Stimulated activated CD4-positive, alpha-beta T cell treated with anti-CD3 and anti-CD28 coated beads, Interleukin-4, amount 100 ng/mL, for 24 hours (primary cell): ENCODE measurements at places on chromosomes 3 and 15.

GRCh38 chr3:169112153-169112892 is 551.2 kb downstream of the MECOM start:
- no peak for DNase-seq

DNA sequence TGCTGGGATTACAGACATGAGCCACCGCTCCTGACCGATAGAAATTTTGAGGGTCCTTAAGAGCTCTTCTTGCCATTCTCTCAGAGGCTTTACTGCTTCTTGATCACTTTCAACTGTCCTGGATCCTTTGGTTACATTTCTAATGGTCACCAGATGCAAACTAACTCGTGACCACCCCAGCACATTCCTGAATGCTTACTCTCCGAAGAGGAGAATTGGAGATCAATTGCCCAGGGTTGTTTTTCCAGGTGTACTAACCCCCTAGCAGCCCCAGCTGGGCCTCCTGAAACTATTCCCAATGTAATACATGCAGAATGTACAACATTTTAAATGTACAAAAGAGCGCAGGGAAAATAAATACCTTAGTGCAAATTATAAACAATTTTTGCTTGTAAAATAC is 65.1 kb upstream of the TBL1XR1 start:
- no peak for DNase-seq

DNA sequence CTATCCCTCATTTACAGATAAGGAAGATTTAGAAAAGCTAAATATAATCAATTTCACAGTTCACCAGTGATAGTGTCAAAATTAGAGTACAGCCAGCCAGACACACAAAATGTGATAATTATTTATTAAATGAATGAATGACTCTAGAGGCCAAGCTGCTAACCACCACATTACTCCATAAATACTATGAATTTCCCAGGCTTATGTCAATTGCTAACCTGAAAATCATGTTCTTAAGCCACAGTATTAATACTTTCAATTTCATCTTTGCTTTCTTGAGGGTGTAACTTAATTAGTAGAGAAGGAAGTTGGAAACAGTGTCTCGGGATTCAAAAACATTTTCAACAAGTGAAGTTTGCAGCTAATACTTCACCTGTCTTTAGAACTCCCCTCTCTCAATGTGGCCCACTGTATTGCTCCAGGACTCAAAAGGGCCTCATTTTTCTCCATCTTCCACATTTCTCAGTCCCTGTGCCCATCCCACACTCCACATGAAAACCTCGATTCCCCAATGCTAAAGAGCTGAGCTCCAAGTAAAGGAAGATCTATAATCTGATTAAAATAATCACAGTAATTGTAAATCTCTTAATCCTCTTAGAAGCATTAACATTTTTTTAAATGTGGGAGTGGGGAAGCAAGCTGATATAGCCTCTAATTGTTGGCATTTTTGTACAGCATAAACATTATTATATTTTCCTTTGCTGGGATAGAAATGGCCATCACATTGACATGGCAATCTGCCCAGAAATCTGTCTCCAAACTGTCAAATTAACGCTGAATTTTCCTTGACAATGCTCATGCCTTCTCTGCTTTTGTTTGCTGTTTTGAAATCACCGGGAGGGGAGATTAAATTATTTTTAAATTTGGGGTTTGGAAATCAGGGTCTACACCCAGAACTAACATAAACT is 765.1 kb downstream of the ROBO1 start:
- no peak for DNase-seq

DNA sequence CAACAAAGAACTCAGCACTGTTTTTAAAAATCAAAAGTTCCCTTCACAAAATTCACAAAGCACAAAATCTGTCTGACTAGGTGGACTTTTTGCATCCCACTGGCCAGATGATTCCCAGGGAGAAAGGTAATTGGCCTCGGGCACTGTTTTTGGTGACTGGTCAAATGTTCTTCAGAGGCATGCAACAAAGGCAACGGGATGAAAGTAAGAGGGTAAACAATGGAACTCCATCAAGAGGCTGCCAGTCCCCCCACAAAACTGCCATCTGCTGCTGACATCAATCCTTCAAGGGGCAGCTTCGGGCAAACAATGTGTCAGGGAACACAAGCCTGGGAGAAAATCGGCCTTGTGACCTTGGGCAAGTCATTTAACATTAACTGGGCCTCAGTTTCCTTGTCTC is 3.3 kb downstream of the SRGAP3 start:
- DNase-seq: no peak

GRCh38 chr3:37544869-37545352 is 316.8 kb upstream of the CTDSPL start:
- DNase-seq: no peak

GRCh38 chr3:194381460-194381875 is 11.9 kb upstream of the LRRC15 start:
- DNase-seq: no peak

DNA sequence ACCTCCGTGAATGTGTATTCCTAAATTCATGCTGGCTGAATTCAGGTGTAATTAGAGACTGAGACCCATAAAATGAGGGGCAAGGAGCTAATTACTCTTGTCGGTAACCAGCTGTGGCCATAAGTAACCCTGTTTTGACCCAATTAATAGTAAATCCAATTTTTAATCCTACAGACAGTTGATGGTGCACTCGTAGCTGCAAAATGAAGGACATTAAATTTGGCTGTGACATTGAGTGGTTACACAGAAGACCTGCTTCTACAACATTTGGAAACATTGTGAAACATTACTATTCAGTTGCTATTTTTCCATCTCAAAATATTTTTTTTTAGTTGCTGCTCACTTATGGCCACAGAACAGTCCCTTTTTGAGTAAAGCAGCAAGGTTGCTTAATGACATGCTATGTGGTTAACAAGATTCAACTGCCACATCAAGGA is 33.0 kb downstream of the MBNL1 start:
- DNase-seq: no peak

GRCh38 chr3:194375473-194376240 is 6.1 kb upstream of the LRRC15 start:
- DNase-seq: no peak

DNA sequence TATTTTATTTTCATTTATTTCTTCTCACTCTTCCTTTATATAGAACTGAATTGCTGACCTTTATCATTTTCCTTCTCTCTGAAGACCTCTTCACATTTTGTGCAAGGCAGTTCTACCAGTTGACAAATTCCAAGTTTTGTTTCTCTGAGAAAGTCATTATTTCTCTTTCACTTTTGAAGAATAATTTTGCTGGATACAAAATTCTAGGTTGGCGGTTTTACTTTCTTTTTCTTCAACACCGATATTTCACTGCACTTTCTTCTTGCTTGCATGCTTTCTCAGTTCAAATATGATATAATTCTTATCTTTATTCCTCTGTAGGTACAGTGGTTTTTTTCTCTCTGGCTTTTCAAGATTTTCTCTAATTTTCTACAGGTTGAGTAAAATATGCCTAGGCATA is 15.9 kb downstream of the RFX7 start:
- no peak for DNase-seq

- peak; percentile 10 for DNase-seq
These were observed 152.7 kb downstream of the CD47 start for GRCh38 chr3:107938143-107938542.

- DNase-seq: no peak
These were observed 599.0 kb downstream of the MAGI1 start for GRCh38 chr3:65439641-65440284.

DNA sequence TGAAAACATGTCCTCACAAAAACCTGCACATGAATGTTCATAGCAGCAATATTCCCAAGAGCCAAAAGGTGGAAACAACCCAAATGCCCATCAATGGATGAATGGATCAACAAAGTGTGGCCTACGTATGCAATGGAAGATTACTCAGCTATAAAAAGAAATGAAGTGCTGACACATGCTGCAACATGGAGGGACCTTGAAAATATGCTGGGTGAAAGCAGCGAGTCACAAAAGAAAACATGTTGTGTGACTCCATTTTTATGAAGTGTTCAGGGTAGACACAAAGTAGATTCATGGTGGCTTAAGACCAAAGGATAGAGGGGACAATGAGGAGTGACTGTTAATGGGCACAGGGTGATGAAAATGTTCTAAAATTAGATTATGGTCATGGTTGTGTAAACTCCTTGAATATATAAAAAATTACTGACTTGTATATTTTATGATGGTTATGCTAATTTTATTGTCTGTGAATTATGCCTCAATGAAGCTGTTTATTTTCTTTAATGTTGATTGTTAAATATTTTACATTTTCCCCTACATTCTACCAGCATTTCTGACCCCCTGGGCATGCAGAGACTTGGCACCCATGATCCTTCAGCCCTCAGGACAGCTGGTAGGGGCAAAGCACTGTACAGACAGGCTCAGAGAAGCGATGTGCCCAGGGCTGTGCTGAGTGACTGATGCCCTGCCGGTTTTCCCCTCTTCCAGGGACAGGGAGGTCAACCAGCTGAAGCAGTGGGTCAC is 37.8 kb downstream of the CFAP100 start:
- no peak for DNase-seq

DNA sequence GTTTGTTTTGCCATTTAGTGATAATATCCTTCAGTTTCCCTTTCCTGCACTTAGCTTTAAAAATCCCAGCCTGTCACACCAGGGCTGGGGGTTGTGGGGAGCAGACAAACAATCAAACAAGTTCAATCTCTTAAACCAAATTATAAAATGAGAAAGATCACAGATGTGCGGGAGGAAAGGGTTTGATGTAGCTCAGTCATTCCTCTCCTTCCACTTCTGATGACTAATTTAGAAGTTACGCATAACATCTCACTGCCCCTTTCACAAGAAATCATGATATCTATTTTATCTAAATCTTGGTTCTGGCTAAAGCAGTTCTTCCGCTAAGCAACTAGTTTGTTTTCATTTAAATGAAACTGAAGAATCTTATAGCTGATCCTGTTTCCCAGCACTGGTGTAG is 34.1 kb upstream of the ATG7 start:
- DNase-seq: peak; percentile 29

DNA sequence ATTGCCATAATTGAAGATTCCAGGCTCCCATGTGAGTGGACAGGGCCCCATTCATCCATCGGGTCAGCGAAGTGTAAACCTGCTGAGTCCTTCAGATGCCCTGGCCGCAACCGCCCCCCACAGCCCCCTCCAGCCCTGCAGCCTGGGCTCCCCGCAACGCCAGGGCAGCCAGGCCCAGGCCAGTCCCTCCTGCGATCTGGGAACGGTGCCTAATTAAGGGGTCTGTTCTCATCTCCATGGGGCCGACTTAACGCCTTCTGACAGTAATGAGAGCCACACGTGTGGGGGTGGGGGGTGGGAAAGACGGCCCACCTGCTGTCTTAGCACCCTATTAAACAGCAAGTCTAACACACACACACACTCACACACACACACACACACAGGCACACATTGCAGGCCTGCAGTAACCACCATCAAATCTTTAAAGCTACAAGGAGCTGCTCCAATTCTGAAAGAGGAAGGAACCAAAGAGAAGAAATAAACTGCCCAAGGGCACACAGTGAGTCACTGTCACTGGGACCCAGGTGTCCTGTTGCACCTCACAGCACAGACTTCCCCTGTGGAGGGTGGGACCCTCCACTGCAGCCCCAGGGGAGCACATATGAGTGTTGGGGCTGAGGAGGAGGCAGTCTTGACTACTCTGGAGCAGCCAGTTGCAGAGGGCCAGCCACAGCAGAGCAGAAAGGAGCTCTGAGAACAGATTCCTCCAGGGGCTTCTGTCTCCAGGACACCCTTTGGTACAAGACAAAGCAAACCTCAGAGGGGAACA is 31.8 kb upstream of the HES1 start:
- no peak for DNase-seq

GRCh38 chr3:152446495-152446894 is 177.8 kb downstream of the MBNL1 start:
- DNase-seq: no peak

DNA sequence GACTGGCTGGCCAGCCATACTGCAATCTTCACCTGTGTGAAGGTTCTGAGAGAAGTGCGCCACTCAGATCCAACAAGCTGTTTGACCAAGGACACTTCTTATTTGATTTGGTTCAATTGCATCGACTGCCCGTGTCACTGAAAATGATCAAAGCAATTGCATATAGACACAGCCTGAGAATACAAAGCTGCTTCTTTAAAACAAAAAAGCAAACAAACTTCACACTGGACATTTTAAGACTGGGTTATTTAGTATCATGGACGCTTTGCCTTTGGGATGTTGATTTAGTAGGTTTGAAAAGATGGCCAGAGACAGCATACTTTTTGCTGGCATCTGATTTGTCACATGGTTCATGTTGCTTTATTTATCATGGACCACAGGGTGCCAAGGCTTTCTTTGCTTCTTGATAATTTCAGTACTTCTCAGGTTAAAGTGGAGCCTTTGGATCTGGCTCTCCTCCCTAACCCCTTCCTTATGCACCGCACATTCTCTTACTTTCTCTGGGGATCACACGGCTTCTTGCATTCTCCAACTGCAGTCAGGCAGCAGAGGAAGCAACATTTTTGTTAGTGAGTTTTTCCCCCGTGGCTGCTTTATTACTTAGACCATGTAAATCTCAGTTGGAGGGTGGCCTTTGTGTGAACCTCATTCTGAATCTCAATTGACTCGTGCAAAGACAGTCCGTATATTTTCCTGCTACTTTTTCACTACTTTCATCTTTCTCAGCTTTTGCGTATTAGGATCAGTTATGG is 151.0 kb downstream of the CD47 start:
- no peak for DNase-seq

GRCh38 chr15:65032801-65033537 is 3.5 kb upstream of the MTFMT start:
- peak; percentile 34 for DNase-seq

- no peak for DNase-seq
These were observed 238.4 kb upstream of the TBC1D5 start for GRCh38 chr3:17980863-17981262.

DNA sequence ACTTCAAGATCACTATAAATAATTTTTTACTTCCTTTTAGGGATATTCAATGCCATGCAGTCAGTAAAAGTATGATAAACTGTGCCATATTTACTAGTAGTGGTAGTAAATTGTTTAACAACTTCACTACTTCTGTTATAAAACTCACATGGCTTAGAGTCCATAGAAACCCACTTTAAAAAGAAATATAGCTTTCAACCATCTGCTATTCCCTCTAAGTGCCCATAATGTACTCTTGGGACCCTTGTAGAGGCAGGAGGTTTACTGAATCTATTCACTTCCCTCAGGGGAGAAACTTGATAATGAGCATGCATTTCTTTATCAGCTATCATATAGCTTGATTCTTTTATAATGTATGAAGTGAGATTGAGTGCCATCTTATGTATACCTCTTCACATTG is 1448.4 kb upstream of the ALCAM start:
- no peak for DNase-seq

- DNase-seq: no peak
These were observed 35.9 kb downstream of the PRR23E start for GRCh38 chr3:127228866-127229265.

DNA sequence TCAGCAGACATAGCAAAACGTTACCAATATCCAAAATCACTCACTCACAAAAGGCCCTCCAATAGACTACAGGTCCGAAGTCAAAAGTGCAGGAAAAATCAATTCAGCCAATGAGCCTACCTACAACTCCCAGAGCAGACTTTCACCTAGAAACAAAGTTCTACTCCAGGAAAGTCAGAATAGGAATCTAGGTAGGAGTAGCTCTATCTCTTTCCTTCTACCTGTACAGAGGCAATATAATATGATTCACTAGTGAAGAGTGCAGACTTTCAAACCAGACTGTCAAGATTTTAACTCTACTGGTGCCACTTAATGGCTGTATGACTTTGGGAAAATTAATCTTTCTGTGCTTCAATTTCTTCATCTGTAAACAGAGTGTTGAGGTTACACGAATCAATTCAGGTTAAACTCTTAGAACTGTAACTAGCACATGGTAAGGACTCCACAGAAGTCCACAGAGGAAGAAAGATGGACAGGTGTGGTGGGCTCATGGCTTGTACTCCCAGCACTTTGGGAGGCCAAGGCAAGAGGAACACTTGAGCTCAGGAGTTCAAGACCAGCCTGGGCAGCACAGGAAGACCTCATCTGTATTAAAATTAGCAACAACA is 9.4 kb downstream of the DCUN1D1 start:
- DNase-seq: no peak
